Hematopoietic multipotent progenitor cell treated with erythropoietin and hydrocortisone succinate and interleukin-3 and kit ligand, for 8 days (in vitro differentiated cells): ENCODE measurements at places on chromosomes 2 and 18.

- DNase-seq = no peak
Observed at GRCh38 chr2:140122001-140122400, 1341.8 kb upstream of the NXPH2 start.

GRCh38 chr2:204585930-204586329 is 40.7 kb downstream of the PARD3B start:
- no peak for DNase-seq

GRCh38 chr2:72916743-72917137 is 579 bp upstream of the EMX1 start:
- DNase-seq = no peak

DNA sequence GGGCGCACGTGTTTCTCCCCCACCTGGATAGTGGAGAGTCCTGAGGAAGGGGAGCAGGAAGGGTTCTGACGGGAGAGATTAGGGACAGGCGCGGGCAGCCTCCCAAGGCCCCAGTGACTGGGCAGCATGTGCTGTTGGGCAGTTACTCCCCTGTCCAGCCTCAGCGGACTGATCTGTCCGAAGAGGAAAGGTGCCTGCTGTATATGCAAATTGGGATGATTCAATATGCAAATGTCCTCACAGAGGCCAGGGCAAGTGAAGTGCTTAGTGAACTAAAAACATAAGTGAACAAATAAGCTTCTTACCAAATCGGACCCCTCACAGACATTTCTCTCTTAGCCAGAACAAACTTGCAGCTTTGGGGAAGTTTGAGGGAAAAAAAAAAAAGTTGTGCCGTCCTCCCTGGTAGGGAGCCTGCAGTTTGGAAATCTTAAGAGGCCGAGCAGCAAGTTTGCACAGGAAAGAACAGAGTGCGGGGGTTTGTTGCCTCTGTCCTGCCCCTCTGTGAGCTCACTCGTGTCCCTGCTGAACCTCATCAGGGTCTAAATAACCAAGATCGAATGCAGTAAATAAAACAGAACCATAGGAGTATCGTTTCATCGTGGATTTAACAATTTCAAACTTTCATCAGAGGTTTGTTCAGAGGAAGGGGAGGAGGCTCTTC is 141.4 kb downstream of the KCTD1 start:
- no peak for DNase-seq

DNA sequence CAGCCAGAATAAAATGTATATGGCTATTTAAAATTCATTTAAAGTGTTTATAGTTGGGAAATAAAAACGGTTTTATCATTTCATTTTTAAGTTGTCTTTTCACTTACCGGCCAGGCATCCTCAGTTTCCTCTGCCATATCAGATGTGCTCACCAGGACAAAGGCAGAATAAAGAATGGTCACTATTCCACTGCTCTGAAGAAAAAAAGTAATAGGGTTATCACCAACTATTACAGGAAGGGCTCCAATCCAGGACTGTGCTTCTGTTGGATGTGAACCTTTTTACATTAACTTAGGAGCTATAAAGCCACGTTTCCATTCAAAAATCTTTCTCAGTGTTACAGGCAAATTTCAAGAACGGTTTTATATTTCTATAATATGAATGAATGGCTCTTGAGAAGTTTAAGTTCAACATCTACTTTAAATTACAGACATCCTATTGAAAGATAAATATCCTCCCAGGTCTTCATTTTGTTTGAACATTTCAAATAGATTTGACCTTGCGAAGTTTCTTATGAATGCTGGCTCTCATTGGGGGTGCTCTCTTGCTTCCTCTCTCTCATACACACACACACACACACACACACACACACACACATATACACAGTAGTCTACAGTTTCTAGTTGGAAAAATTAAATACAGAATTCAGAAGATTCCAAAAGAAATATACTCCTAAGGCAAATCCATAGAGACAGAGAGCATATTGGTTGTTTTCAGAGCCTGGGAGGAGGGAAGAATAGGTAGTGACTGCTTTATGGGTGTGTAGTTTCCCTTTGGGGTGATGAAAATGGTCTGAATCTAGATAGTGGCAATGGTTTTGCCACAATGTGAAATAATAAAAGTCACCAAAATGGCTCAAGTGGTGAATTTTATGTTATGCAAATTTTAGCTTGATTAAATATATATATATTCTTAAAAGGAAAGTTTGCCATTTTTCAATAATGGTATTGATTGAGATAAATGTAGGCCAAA is 2.9 kb upstream of the SLC40A1 start:
- peak; percentile 77 for DNase-seq

DNA sequence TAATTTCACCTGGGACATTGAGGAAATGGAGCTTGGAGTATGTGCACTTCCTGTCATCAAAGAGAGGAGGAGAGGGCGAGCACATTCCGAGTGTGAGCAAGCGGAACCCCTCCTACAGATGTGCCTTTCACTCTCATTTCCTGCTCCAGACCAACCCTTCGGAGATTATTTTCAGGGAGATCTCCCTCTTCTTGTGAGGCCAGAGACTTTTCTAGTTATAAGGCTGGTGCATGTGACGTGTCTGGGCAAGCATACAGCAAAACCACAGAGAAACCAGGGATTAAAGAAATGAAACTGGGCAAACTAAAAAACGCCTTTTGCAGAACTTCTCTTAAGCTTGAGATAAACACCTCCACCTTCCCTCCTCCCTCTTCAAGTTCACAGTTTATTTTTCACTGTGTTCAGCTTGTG is 409.2 kb upstream of the TCF4 start:
- DNase-seq = no peak

- DNase-seq = no peak
Observed at GRCh38 chr2:62577994-62578781, 72.2 kb upstream of the TMEM17 start.

GRCh38 chr2:64442801-64443429 is 11.0 kb upstream of the LGALSL start:
- DNase-seq = no peak

- DNase-seq = no peak
Observed at GRCh38 chr2:136487421-136487820, 277.9 kb upstream of the THSD7B start.

- no peak for DNase-seq
Observed at GRCh38 chr2:210387074-210387473, 72.1 kb upstream of the MYL1 start.

- no peak for DNase-seq
Observed at GRCh38 chr2:37871456-37872191, 53.5 kb upstream of the RMDN2 start.
